ENCODE measurements at places on chromosomes 12 and 14.
A peak's percentile ranks its signal among the peaks of the same experiment; 100 is the strongest.

GRCh38 chr12:29073631-29074239 is 75.3 kb upstream of the FAR2 start:
- DNase-seq = peak; percentile 32

GRCh38 chr14:33941718-33942117 is 9.2 kb downstream of the EGLN3 start:
- DNase-seq = no peak

DNA sequence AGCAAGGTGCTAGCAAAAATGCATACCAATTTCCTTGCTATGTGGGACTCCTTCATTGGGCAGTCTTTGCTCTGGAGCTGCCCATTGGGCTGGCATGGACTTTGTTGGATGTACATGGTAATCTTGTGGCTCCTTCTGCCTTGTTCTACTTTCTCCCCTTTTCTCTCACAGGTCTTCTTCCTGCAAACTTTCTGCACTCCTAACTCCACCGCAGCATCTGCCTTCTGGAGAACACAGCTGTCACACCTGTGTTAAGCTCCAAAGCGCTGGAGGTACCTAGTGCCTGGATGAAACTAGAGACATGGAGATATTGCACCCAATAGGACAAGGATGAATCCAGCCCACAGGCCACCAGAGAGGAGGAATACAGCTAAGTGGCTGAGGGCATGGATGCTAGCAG is 60.7 kb upstream of the CCND2 start:
- DNase-seq = no peak

DNA sequence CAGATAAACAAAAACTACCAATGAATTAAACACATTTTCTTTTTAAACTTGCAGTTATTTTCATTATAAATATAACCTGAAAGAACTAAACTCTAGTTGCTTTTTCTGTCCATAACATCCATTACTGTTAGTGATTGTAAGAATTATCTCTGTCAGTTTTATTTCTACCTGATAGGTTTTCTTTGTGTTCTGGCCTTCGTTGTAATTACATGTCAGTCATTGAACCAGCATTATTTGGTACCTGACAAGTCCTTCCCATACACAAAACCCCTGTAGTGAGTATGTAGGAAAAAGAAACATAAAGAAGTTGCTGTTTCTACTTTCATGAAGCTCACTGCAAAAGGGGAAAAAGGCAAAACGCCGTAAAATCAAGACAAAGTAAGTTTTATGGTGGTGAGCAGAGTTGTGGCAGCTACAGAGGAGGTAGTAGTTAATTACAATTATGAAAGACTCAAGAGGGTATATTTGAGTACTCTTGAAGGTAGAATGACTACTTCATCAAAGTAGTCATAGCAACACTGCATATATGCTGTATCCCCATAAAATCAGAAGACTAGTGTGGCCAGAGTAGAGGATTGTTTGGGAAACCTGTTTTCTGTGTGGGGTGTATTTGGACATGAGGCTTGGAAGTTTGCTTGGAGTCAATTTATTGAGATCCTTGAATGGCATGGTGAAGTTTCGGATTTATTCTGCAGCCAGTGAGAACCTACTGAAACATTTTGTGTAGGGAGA is 102.8 kb downstream of the SLC5A8 start:
- no peak for DNase-seq

DNA sequence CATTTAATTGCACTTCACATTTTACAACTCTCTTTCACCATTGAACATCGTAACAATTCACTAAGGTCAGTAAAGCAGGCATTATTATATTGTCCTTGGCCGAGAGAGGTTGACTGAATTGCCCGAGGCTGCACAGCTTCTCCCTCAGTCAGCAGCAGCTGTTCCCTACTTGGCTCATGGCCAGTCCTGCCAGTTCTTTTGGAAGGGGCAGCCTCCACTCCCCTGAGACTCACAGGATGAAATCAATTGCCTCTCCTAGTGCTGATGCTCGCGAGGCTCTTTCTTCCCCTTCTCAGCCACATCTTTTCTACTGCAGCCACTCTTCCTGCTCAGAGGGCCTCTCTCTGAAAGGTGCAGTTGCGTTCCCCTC is 79.9 kb upstream of the KCNA1 start:
- no peak for DNase-seq

DNA sequence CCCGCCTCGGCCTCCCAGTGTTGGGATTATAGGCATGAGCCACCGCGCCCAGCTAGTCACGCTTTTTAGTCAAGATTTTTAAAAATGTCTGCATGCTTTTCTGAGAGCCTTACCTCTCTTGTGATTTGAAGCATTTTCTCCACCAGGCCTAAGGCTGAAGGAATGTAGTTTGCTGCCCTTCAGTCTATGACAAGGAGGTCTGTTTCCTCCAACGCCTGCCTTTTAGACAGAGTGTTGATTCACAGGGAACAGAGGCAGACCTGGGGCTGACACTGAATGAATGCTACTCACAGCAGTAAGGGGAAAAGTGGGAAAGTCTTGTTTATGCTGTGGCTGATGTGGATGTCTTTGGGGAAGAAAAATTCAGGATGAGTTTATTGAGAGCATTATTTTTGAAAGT is 27.2 kb upstream of the MDM2 start:
- no peak for DNase-seq

DNA sequence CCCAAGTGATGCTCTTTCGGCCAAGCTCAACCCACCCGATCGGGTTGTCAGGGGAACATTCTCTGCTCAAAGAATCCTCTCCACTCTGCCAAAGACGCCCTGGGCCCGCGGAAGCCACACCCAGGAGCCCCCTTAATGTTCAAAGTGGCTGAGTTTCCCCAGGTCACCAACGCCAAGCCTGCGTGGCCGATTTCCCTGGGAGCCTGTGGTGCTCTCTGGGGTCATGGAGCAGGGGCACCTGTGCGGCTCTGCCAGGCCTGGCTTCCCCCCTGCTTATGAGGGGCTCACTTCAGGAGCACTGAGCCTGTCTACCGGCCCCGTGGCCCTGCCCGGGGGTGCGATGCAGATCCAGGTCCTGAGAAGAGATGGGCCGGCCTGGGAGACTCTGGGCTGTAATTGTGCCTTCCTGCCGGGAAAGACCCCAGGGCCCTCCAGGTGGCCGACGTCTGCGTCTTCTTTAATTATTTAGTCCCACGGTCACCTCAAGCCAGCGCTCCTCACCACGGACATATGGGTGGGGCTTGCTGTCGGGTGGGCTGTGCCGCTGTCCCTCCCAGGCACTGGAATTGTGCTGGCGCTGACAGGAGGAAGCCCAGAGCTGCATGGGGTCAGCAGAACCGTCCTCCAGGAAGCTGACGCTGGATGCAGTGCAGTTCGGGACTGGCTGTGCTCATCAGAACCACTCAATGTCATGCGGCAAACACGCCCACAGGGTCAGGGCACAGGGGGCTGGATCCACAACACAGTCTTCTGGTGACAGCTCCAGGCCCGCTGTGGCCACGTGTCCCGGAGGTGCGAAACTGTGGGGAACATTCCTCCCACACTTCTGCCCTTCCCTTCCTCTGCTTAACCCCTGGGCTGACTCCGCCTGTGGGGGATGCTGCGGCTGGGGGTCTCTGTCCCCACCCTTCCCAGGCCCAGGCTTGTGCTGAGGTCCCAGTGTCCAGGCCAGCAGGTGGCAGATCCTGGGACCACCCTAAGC is 267.6 kb upstream of the SFSWAP start:
- DNase-seq = no peak

DNA sequence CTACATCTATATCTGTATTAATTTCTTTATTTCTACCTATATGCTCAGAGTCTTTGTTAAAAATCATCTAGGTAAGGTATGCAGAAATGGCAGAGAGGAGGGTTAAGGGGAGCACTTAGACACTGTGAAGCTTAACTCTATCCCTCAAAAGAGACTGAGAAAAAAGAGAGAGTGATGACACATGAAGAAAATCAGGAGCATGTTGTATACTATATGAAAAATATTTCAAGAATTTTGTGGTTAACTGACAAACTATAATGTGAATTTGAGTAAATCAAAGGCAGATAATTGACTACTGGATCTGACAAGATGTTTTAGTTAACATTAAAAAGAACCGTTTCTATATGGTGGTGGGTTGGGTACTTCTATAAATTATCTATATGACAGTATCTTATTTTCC is 1814.2 kb upstream of the SEL1L start:
- no peak for DNase-seq

DNA sequence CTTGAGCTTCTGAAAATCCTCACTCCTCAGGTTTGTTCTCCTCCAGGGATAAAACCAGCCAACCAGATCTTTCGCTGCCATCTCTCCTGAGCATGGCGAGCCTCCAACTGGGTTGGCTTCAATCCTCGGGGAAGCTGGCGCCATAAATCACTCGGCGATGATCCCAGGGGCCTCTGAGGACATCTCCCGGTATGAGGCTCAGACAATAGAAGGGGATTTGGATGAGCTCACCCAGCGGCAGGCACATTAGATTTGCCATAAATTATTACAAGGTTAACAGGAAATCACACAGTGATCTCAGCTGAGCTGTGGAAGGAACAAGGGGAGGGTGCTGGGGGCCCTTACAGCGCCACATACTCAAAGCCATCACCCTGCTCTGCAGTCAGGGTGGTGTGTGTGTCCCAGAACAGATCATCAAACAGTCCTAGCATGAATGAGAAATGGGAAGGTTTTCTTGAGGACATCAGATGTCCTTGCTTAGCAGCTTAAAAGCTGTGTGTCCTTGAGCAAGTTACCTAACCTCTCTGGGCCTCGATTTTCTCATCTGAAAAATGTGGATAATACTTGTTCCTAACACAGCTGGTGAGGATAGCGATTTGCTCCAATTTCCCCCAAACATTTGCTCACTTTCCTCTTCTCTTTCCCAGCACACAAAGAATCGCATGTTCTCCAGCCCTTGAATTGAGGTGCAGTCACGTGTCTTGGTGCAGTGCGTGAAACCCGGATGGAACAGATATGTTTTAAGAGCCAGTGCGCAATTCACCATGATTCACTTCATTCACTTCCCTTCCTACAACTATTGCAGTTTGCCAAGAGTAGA is 142.8 kb downstream of the SCARB1 start:
- DNase-seq = no peak

DNA sequence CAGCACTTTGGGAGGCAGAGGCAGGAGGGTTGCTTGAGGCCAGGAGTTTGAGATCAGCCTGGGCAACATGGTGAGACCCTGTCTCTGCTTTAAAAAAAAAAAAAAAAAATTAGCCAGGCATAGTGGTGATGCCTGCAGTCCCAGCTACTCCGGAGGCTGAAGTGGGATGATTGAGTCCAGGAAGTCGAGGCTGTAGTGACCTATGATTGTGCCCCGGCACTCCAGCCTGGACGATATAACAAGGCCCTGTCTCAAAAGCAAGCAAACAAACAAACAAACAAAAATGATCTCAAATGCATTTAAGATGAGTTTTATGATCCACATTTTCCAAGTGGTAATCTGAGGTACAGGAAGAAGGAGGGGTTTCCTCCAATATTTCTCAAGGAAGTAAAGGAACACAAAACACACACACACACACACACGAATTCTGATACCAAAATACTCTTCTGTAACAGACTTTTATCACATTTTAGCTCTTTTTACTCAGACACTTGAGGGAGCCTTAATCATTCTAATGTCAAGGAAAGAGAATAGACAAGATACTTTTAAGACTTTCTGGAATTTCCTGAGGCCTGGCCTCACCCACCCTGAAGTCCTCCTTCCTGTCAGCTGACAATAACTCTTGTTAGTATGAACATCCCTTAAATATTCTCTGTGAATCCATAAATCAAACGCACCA is 44.4 kb upstream of the CERS5 start:
- peak; percentile 20 for DNase-seq

- no peak for DNase-seq
Measured at GRCh38 chr12:89350630-89351488, 1.4 kb downstream of the DUSP6 start.
